ENCODE measurements at places on chromosomes 12 and 14. TPM values are rescaled to one million over a fixed set of nuclear protein-coding genes. Genes with fewer than 3 reads are reported as not detected.

The CPNE8 gene
- total RNA-seq, result 26.4 TPM

The TMTC1 gene
- 45.4 TPM for total RNA-seq

The CD163 gene
- total RNA-seq, result 259 TPM

The DCAF4 gene
- total RNA-seq, result 16.7 TPM

The GOLGA5 gene
- total RNA-seq, result 38.2 TPM

The NEUROD4 gene
- not detected for total RNA-seq

The KIF26A gene
- total RNA-seq, result 9.8 TPM

The ABCC9 gene
- total RNA-seq, result 67.3 TPM

The CLEC14A gene
- total RNA-seq, result 101 TPM

The PRICKLE1 gene
- total RNA-seq, result 5.3 TPM

The KRT82 gene
- total RNA-seq, result not detected

The DNAJC22 gene
- total RNA-seq, result not detected

The BCAT1 gene
- 37.2 TPM for total RNA-seq

The TTC9 gene
- total RNA-seq, result 0.34 TPM

The SLC38A4 gene
- not detected for total RNA-seq

The MLXIP gene
- 20.1 TPM for total RNA-seq

The KRT79 gene
- 0.22 TPM for total RNA-seq

The MSI1 gene
- total RNA-seq, result not detected

The HOXC12 gene
- total RNA-seq, result 0.57 TPM

The FANCM gene
- total RNA-seq, result 11.0 TPM

The TEX22 gene
- total RNA-seq, result not detected

The GUCY2C gene
- total RNA-seq, result not detected

The SALL2 gene
- 0.65 TPM for total RNA-seq

The STAT2 gene
- total RNA-seq, result 226 TPM

The FIGNL2 gene
- total RNA-seq, result 0.16 TPM

The CD27 gene
- 1.7 TPM for total RNA-seq

The FOXA1 gene
- total RNA-seq, result not detected

The WIF1 gene
- total RNA-seq, result not detected

The AMDHD1 gene
- 1.3 TPM for total RNA-seq

The FOXN4 gene
- not detected for total RNA-seq

The PRPH gene
- total RNA-seq, result 0.88 TPM
